ENCODE measurements at places on chromosomes 16 and 17.

DNA sequence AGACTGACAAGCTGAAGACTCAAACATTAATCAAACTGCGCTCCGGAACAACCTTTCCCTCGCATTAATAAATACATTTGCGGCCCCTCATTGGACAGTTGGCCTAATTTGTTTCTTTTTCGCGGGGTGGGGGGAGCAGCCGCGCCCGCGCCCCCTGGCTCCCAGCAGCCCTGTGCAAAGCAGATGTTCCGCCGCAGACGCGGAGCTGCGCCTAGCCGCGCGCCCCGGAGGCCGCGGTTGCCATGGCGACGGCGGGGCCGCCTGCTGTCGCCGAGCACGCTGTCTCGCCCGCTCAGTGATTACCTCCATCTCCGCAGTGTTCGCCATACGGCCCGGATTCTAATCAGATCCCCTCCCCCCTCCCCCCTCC lies 25.5 kb downstream of the COPZ2 start:
- no peaks in the 10 kb centered on the region for H3K36me3 ChIP-seq
- H3K4me1 ChIP-seq: peaks cover 9% of the 10 kb centered on the region
- peak; percentile 61 for DNase-seq
- peak overlapping the region; percentile 57 for H3K4me3 ChIP-seq

GRCh38 chr17:41772586-41773189 lies 13.8 kb downstream of the JUP start:
- H3K27me3 ChIP-seq: peaks cover 8% of the 10 kb centered on the region
- H3K4me1 ChIP-seq: no peaks in the 10 kb centered on the region
- no peak for DNase-seq
- no peaks in the 10 kb centered on the region for H3K36me3 ChIP-seq

- H3K4me1 ChIP-seq: peaks cover 54% of the 10 kb centered on the region
- H3K27me3 ChIP-seq: no peaks in the 10 kb centered on the region
- H3K4me3 ChIP-seq: no peak overlapping the region
- DNase-seq: no peak
- H3K36me3 ChIP-seq: peaks cover 48% of the 10 kb centered on the region
- peak overlapping the region; percentile 93 for H3K27ac ChIP-seq
Observed at GRCh38 chr17:8913091-8913490, 45.6 kb upstream of the PIK3R6 start.

DNA sequence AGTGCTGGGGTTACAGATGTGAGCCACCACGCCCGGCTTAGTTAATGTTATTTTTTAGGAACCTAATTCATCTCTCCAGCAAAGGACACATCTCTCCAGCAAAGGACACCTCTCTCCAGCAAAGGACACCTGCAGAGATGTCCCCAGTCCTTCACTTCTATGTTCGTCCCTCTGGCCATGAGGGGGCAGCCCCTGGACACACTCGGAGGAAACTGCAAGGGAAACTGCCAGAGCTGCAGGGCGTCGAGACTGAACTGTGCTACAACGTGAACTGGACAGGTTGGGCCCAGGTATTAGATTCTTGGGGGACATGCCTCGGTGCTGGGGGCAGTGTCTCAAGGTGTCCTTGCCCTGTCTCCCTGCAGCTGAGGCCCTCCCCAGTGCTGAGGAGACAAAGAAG lies 4.7 kb downstream of the PFAS start:
- no peak for DNase-seq
- no peaks in the 10 kb centered on the region for H3K27me3 ChIP-seq
- H3K36me3 ChIP-seq: peaks cover 21% of the 10 kb centered on the region

GRCh38 chr17:51000835-51001638 lies 119.6 kb downstream of the SPAG9 start:
- H3K27ac ChIP-seq: peak overlapping the region; percentile 5
- no peaks in the 10 kb centered on the region for H3K27me3 ChIP-seq
- H3K4me3 ChIP-seq: no peak overlapping the region
- DNase-seq: peak; percentile 35
- H3K36me3 ChIP-seq: peaks cover 53% of the 10 kb centered on the region
- H3K4me1 ChIP-seq: no peaks in the 10 kb centered on the region

DNA sequence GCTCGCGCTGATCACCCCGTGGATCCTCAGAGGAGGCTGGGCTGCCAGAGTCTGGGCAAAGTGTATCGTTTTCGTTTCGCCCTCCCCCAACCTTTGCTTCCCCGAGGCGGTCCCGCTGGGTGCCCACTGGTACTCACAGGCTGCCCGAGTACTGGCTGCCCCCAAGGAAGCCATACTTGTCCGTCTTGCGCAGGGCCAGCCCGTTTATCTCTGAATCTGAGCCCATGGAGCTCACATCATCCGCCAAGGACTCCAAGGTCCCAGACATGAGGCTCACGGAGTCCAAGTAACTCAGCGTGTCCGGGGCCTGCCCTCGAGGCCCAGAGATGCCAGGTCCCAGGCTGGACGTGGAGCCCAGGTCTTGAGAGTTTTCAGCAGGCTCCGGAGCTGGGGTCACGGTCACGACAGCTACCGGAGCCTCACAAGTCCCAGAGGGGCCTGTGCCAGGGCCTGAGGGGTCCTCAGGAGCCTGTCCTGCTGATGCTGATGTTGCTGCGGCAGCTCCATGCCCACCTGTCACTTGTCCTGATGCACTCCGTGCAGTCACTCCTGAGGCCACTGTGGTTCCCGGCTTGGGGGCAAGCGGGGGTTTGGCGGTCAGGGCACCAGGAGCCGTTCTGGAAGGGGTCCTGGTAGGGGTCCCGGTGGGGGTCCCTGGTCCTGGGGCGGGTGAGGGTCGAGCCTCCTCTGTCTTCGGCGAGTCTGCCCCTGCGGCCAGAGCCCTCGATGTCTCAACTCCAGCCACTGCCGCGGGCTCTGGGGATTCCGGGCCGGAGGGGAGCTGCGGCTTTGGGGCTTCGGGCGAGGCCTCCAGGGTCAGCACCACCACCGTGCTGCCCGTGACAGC lies 980 bp downstream of the TBC1D10B start:
- DNase-seq: no peak
- peak overlapping the region; percentile 88 for H3K4me3 ChIP-seq
- peak overlapping the region; percentile 92 for H3K27ac ChIP-seq
- H3K36me3 ChIP-seq: peaks cover 26% of the 10 kb centered on the region
- peaks cover 53% of the 10 kb centered on the region for H3K4me1 ChIP-seq

- DNase-seq: no peak
- no peak overlapping the region for H3K27ac ChIP-seq
- H3K27me3 ChIP-seq: no peaks in the 10 kb centered on the region
- peaks cover 11% of the 10 kb centered on the region for H3K4me1 ChIP-seq
- H3K36me3 ChIP-seq: no peaks in the 10 kb centered on the region
- H3K4me3 ChIP-seq: no peak overlapping the region
Observed at GRCh38 chr16:75014318-75014717, 15.5 kb downstream of the ZNRF1 start.

- H3K27me3 ChIP-seq: no peaks in the 10 kb centered on the region
- peaks cover 10% of the 10 kb centered on the region for H3K4me1 ChIP-seq
- DNase-seq: peak; percentile 32
- no peaks in the 10 kb centered on the region for H3K36me3 ChIP-seq
- no peak overlapping the region for H3K4me3 ChIP-seq
- H3K27ac ChIP-seq: peak overlapping the region; percentile 45
Observed at GRCh38 chr17:57747221-57748017, 2.3 kb upstream of the CCDC182 start.

GRCh38 chr16:86199182-86199581 lies 300.2 kb downstream of the IRF8 start:
- no peaks in the 10 kb centered on the region for H3K36me3 ChIP-seq
- H3K27ac ChIP-seq: no peak overlapping the region
- peaks cover 98% of the 10 kb centered on the region for H3K27me3 ChIP-seq
- H3K4me3 ChIP-seq: no peak overlapping the region
- DNase-seq: no peak

- DNase-seq: no peak
- H3K27ac ChIP-seq: no peak overlapping the region
- no peaks in the 10 kb centered on the region for H3K4me1 ChIP-seq
- H3K4me3 ChIP-seq: no peak overlapping the region
Observed at GRCh38 chr17:77754956-77755355, 203.5 kb upstream of the TNRC6C start.

- H3K27ac ChIP-seq: no peak overlapping the region
- H3K27me3 ChIP-seq: peaks cover 67% of the 10 kb centered on the region
- no peak overlapping the region for H3K4me3 ChIP-seq
Observed at GRCh38 chr17:76537288-76537577, 276 bp downstream of the CYGB start.

GRCh38 chr17:74454197-74455024 lies 12.0 kb upstream of the CD300A start:
- H3K4me3 ChIP-seq: peak overlapping the region; percentile 31
- H3K27me3 ChIP-seq: no peaks in the 10 kb centered on the region
- peaks cover 21% of the 10 kb centered on the region for H3K4me1 ChIP-seq
- no peak overlapping the region for H3K27ac ChIP-seq
- H3K36me3 ChIP-seq: peaks cover 4% of the 10 kb centered on the region
- DNase-seq: peak; percentile 58

- H3K4me1 ChIP-seq: no peaks in the 10 kb centered on the region
- H3K27ac ChIP-seq: no peak overlapping the region
- peaks cover 33% of the 10 kb centered on the region for H3K27me3 ChIP-seq
- no peak for DNase-seq
Observed at GRCh38 chr17:79033046-79033616, 9.2 kb downstream of the C1QTNF1 start.

GRCh38 chr17:49028271-49028670 lies 31.1 kb downstream of the IGF2BP1 start:
- H3K4me1 ChIP-seq: peaks cover 6% of the 10 kb centered on the region
- H3K27me3 ChIP-seq: peaks cover 25% of the 10 kb centered on the region
- DNase-seq: no peak
- no peak overlapping the region for H3K4me3 ChIP-seq

DNA sequence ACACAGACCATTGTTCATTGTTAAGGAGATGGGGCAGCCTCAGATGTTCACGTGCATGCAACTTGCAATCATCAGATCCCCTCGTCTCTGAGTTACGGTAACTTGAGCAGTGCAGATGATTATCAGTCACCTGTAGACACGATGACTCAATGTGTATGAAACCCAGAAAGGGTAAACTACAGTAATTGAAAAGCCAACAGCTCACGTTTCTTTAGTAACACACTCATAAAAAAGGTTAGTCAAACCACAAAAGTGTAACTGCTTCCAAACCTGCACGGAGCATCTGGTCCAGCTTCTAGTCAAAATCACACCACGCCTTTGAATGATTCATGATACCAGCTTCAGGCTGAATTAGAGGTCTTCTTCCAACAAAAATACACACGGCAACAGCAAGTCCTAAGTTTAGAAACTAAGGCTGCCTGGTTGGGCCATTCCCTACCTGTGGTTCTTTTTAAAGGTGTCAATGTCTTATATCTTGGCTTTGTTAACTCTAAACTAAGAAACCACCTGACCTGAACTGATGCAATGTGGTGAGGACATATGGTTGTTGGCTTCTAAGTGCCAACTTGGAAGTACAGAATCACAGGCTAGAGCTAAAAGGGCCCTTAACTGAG lies 32.3 kb downstream of the GRB7 start:
- peak overlapping the region; percentile 97 for H3K27ac ChIP-seq
- H3K27me3 ChIP-seq: no peaks in the 10 kb centered on the region
- DNase-seq: peak; percentile 55
- H3K4me1 ChIP-seq: peaks cover 99% of the 10 kb centered on the region
- peak overlapping the region; percentile 92 for H3K4me3 ChIP-seq

- H3K4me3 ChIP-seq: no peak overlapping the region
- H3K4me1 ChIP-seq: peaks cover 2% of the 10 kb centered on the region
- no peak for DNase-seq
- H3K27me3 ChIP-seq: no peaks in the 10 kb centered on the region
- no peak overlapping the region for H3K27ac ChIP-seq
Observed at GRCh38 chr16:72426386-72426785, 254.4 kb upstream of the PMFBP1 start.

DNA sequence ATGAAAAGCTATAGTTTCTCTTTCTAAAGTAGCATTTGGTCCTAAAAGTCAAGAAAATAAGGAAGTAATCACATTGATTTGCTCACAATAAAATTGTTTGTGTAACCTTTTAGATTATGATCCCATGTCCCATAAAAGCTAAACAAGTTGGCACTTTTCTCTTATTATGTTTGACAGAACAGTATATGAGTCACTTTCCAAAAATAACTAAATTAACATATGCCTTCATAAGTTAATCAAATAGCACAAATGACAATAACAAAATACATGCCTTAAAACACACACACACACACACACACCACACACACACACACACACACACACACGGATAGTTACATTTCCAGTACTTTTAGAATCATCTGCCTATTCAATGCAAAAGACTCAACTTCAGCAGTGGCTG lies 2.8 kb downstream of the MED13 start:
- H3K27ac ChIP-seq: peak overlapping the region; percentile 96
- H3K4me1 ChIP-seq: peaks cover 42% of the 10 kb centered on the region
- no peaks in the 10 kb centered on the region for H3K27me3 ChIP-seq
- H3K4me3 ChIP-seq: peak overlapping the region; percentile 96

GRCh38 chr17:42273474-42274252 lies 2.5 kb downstream of the STAT5B start:
- peaks cover 53% of the 10 kb centered on the region for H3K36me3 ChIP-seq
- no peaks in the 10 kb centered on the region for H3K27me3 ChIP-seq
- peaks cover 67% of the 10 kb centered on the region for H3K4me1 ChIP-seq
- H3K4me3 ChIP-seq: peak overlapping the region; percentile 92
- H3K27ac ChIP-seq: peak overlapping the region; percentile 97
- no peak for DNase-seq

DNA sequence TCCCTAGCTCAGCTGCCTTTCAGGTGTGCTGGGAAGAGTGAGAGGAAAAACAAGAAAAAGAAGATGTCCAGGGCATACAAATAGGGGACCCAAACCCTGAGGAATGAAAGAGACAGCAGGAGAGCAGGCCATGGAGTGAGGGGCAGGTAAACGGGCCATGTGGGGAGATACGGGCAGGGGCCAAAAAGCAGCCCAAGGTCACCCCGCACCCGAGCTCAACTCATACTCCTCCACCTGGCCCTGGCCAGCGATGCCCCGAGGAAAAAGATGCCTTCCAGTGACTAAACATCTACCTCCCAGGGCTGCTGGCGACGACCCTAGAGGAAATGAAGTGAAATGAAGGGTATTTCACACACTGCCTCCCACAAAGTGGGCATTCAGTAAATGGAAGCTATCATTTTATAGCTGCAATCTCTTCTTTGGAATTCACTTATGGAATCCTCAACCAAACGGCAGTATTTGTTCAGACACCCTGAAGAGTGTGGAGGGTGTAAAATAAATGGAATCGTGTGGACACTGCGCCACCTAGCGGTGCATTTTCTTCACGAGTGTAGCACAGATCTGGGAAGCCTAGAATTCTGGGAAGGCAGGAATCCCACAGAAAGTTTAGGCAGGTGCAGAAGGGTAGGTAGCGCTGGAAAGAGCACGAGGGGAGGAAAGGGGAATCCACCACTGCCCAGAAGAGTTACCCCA lies 14.9 kb downstream of the ELAC2 start:
- H3K36me3 ChIP-seq: peaks cover 63% of the 10 kb centered on the region
- H3K27me3 ChIP-seq: no peaks in the 10 kb centered on the region
- peak; percentile 48 for DNase-seq
- H3K4me1 ChIP-seq: peaks cover 5% of the 10 kb centered on the region

GRCh38 chr16:60230666-60231065 lies 1496.5 kb upstream of the GOT2 start:
- H3K4me3 ChIP-seq: no peak overlapping the region
- no peaks in the 10 kb centered on the region for H3K4me1 ChIP-seq
- no peaks in the 10 kb centered on the region for H3K27me3 ChIP-seq
- DNase-seq: no peak
- no peak overlapping the region for H3K27ac ChIP-seq

- H3K4me1 ChIP-seq: no peaks in the 10 kb centered on the region
- no peaks in the 10 kb centered on the region for H3K36me3 ChIP-seq
- no peaks in the 10 kb centered on the region for H3K27me3 ChIP-seq
- H3K27ac ChIP-seq: no peak overlapping the region
- DNase-seq: no peak
Observed at GRCh38 chr16:51981725-51982124, 565.2 kb downstream of the TOX3 start.
